Stimulated activated CD8-positive, alpha-beta memory T cell treated with anti-CD3 and anti-CD28 coated beads, Interleukin-2, amount 100 ng/mL, for 48 hours (primary cell): ENCODE measurements at places on chromosomes 12 and 14.

DNA sequence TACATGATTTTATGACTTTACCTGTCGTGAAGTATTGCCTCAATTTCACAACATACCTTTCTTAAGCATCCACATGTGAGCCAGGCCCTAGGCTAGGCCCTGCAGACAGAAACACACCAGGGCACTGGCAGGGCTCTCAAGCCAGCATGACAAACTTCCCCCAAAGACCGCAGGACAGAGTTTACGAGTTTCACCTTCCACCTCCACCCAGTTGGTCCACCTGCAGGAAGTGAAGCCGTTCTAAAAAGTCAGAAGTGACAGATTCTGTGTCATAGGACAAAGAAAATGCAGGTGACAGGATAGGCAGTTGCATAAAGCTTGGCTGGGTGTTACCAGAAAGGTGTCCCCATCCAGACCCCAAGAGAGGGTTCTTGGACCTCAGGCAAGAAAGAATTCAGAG lies 382.3 kb downstream of the PCNX1 start:
- DNase-seq: no peak

- no peak for DNase-seq
Observed at GRCh38 chr14:91126761-91127160, 12.9 kb downstream of the DGLUCY start.

DNA sequence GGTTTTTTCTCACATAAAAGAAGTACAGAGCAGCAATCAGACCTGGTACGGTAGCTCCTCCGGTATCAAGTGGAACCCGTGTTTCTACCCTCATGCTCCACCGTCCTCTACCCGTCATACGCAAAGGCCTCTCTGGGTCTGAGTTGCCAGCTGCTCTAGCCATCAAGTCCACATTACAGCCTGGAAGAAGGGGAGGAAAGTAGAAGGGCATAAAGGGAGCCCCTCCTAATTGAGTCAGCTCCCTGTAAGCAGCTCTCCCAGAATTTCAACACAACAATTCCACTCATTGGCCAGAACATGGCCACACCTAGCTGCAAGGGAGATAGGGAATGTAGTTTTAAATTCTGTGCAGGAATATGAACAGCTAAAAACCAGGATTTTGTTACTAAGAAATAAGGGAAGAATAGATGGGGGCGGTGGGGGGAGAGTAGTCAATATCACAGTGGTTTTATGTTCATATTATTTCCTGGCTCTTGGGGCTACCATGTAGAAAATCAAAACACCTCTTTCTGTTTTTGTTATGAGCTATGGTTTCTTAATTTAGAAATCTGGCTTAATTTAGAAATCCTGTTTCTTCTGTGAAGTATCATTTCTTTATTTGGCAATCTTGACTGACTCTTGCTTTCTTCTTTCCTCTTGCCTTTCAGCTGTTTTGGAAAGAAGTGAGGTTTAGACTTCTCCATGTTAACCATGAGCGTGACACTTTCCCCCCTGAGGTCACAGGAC lies 103.9 kb downstream of the AKAP6 start:
- DNase-seq: no peak

- no peak for DNase-seq
Observed at GRCh38 chr12:125228519-125229260, 163.5 kb downstream of the AACS start.

DNA sequence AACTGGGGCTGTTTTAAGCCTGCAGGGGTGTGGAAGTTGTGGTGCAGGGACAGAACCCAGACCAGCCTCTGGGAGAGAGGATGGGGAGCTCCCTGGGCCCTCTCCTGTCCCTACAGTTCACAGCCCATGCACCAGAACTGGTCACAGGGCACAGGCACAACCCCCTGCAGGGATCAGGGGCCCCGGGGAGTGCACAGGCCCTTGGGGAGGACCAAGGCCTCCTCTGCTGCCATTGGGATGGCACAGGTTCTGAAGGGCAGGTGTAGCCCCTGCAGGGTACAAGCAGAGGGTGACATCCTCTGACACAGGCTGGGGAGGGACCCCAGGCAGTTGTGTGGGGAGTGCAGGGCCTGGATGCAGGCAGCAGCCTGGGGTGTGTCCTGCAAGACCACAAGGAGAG lies 66.4 kb upstream of the SFSWAP start:
- no peak for DNase-seq

- no peak for DNase-seq
Observed at GRCh38 chr12:60269611-60270269, 673.9 kb downstream of the SLC16A7 start.

DNA sequence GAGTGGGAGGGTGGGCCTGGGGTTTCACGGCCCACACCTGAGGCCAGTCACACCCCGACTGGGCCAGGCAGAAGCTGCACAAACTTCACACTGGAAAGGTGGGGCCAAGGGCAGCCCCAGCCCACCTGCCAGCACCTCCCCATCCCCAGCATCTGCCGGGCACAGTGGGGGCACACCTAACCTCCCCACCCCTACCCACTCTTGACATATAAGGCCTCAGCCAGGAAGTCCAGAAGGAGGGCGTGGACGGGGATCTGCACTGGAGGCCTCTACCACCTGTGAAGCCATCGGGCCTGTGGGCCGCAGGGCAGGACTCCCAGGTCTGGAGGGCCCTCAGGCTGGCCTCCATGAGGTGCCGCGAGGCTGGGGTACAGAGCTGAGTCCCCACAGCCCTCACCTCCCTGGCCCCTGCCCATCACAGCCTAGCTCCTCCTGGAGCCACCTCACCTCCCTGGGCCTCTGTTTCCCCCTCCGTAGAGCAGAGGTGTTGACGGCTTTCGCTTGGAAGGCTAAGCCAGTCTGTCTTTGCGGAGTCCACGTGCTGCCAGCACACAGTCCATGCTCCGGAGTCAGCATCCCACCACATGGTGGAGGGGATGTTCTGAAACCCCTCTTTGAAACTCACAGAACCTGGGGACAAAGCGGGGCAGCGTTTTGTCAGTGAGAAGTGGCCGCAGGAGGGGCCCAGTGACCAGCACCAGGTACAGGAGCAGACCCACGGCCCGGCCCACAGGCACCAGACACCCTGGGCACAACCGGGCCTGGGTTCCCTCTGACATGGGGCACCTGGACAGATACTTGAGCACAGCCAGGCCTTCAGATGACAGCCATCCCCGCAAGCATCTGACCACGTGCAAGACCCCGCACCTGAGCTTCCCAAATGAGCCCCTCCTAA lies 38.2 kb upstream of the INF2 start:
- DNase-seq: no peak

DNA sequence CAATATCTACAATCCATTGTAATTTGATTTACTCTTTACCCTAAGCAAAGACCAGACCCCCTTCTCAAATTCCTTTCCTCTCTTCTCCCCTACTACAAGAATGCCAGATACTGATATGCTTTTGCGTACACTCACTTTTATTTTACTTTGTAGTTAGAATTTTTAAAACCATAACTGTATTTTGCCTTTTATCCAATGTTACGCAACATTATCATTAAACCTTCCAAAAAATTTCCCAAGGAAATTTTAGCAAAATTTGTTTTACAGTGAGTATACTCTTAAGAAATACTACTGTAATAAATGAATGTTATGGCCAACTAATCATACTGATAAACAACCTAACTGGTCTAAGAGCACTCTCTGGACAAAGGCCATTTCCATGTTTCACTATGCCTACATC lies 22.3 kb downstream of the ATP2B1 start:
- DNase-seq: no peak

GRCh38 chr12:118353721-118354120 lies 19.0 kb downstream of the TAOK3 start:
- DNase-seq: no peak

- no peak for DNase-seq
Observed at GRCh38 chr12:23211384-23212320, 586.7 kb downstream of the ETNK1 start.

DNA sequence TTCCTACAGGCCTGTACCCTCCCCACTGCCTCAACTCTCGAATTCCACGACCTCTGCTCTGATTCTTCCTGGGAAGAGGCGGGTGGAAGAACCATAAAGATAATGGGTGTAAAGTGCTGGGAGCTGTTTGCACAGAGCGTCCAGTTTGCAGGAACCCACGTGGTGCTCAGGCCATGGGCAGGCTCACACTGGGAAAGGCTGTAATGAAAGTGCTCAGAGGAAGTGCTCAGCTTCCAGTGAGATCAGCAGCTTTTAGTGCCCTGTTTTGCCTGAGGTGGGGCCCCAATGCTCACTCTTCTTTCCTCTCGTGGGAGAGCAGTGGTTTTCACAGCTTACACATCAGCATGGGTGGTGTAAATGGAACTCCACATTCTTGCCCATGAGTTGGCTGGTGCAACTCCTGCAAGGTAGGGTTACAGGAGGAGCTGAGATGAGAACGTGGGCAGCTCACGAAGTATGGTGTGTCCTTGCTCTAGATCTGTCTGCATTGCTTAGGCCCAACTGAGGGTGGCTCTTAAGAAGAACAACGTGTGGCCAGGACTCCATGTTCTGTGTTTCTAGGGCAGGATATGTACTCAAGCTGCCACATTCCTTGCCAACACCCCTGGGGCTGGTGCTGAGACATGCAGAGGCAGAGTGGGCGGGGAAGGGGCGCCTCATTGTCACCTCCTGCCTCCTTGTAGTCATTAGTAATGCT lies 2.9 kb downstream of the TMEM63C start:
- DNase-seq: no peak

- DNase-seq: no peak
Observed at GRCh38 chr12:31567029-31567428, 23.9 kb downstream of the DENND5B start.

DNA sequence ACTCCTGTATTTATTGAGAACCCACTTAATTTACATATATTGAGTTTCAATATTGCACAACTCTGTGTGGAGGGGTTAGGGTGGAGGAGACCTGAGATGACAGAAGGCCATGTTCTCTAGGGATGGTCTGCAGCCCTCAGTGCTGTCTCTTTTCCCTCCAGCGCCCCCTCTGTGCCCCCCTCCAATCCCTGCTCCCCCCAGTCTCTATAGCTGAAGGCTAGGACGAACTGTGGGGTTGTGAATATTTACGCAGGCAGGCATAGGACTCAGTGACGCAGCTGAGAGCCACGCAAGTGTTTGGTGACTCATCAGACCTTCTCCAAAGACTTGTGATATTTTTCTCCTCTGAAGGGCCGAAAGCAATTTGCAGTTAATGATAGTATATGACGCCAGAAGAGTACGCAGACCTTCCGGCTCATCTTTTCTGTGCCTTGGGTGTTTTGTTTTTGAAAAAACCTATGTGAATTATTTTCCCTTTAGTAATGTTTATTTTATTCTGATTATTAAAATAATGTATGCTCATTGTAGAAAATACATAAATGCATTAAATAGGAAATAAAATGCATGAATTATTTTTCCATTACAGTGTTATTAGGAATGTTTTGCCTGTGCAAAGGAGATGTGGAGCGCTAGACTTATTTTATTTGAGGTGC lies 85.3 kb downstream of the SLC25A47 start:
- no peak for DNase-seq

DNA sequence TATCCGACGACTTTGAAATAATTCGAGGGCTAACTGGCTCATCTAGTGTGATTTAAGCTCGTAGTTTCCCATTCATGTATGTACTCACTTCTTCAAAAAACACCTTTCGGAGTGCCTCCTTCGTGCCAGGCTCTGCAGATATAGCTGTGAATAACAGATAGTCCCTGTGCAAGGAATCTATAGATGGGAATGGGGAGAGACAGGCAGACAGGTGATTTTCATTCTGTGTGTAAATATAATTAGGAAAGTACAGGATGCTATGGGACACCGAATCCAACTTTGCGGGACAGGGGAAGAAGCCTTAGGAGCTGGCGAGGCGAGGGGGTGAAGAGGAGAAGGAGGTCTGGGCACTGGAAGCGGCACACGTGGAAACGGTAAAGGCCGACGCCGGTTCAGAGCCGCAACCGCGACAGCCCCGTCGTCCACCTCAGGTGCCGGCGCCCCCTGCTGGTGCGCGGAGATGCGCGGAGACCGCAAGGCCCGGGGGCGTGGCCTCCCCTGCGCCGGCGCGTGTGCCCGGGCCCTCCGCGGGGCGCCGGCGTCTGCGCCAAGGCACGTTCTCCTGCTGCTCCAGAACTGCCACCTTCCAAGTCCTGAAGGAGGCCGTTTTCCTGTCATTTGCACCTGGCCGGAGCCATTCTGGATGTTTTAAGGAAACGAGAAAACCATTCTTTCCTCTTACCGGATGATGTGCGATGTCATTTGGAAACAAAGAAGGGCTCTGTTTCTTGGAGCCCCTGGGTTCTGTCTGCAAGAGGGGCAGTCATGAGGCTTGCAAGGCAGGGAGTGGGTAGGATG lies 18.0 kb upstream of the CACNA1C start:
- peak; percentile 82 for DNase-seq

- DNase-seq: no peak
Observed at GRCh38 chr12:13547283-13547682, 350.8 kb downstream of the EMP1 start.

DNA sequence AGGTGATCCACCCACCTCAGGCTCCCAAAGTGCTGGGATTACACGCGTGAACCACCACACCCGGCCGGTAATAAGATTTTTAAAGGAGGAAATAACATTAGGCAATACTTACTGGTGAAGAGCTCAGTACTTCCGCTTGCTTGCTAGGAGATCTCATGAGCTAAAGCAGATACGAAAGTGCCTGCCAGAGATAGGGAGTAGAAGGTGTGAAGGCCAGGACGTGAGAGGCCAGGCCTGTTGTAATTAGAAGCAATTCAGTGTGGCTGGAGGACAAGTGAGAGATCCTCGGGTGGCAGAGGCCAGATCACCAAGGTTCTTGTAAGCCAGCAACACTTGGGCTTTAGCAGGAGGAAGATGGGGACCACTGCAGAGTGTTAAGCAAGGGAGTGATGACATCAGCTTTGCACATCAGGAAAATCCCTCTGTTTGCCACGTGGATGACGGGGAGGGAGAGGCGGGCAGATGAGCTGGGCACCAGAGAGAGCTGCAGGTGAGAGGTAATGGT lies 7.6 kb downstream of the TECPR2 start:
- no peak for DNase-seq

- peak; percentile 8 for DNase-seq
Observed at GRCh38 chr12:19130224-19131024, 891 bp downstream of the PLEKHA5 start.

- DNase-seq: no peak
Observed at GRCh38 chr14:49975799-49976198, 82.9 kb downstream of the ARF6 start.

- DNase-seq: no peak
Observed at GRCh38 chr12:85784096-85784720, 52.0 kb downstream of the RASSF9 start.

GRCh38 chr12:69254046-69254445 lies 14.7 kb downstream of the CPSF6 start:
- no peak for DNase-seq

DNA sequence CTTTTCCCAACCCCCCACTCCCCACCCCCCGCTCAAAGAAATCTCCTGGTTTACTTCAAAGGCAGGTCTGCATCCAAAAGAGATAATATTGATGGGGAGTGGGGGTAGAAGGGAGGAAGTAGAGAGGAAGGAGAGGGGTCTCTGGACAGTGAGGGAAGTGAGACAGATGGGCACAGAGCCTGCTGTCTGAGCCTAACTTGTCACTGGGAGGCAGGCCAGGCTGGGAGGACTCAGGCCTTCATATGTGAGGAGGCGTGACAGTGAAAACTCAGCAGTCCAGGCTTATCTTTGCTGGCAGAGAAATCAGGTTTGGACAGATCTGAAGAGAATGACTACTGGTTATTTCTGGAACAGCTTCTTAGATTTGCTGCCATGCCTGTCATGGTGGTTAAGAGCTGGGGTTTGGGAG lies 192.3 kb downstream of the NUAK1 start:
- DNase-seq: no peak
